Erythroblast (primary cell): ENCODE measurements at places on chromosomes 3 and 15.

GRCh38 chr3:45560281-45560971 lies 34.1 kb upstream of the LIMD1 start:
- no peak for DNase-seq

GRCh38 chr3:8635125-8635524 lies 9.5 kb downstream of the SSUH2 start:
- no peak for DNase-seq

DNA sequence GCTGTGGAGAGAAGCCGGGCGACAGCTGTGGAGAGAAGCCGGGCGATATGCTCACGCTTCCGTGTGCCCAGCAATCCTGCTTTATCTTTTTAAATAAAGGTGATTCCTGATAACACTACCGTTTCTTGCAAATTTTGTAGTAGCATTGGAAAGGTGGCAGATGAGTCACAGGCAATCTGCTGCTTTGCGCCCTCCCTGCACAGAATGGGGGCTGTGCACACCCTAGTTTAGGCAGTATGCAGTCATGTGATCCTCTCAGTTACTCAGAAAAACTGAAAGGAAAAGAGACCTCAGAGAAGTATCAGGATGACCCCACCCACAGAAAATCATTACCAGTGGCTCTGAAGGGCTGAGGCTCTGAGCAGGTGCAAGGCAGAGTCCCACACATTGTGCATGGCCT lies 24.9 kb upstream of the TMCC1 start:
- DNase-seq: no peak

DNA sequence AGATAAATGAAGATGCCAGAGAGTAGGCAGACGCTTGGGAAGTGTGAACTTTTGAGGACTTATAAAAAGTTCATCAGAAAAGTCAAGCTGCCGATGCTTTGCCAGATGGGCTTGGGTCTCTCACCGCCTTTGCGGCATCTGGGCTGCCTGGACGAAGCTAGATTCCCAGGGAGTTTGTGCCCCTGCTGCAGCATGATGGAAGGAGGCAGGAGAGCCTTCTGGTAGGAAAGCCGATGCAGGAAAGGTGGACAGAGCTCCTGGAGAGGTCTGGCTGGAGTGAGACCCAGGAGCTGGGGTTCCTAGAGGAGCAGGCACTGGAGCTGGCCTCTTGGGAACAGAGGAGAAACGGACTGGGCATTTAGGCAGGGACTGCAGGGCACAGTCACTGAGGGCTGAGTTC lies 51.9 kb upstream of the ATP2B2 start:
- no peak for DNase-seq

DNA sequence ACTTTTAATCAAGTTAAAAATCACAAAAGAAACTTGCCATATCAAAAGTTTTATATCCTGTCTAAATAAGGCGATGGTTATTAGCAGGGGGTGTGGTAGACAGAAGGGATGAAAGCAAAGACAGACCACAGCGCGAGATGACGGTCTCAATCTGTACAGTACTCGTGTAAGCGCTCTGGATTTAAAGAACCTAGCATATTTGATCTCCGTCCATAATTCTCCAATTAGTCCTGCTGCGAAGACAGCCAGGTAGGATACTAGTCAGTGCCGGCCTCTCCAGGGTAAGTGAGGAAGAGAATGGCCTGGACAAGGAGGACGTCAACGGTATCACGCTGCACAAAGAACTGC lies 701 bp downstream of the SGO1 start:
- peak; percentile 54 for DNase-seq

DNA sequence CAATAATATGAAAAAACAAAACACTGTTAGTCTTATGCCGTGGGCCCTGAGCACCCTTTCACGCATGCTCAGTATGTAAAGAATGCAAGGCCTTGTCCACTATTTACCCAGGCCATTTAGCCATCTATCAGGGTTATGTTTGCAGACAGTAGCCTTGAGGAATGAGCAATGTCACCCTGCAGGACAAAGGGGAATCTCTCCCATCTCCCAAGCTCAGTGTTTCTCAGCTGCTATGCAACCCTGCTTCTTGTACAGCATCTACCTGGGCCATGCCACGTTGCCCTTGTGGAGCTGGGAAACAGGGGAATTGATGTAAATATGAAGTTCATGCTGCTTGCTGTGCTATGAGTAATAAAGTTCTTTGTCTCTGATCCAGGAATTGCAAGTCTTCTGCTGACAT lies 51.5 kb upstream of the SLCO2A1 start:
- DNase-seq: no peak

GRCh38 chr3:132488151-132488550 lies 70.8 kb downstream of the DNAJC13 start:
- peak; percentile 70 for DNase-seq

GRCh38 chr3:186421946-186422345 lies 59.9 kb upstream of the DGKG start:
- DNase-seq: no peak

GRCh38 chr3:179113903-179114302 lies 34.3 kb upstream of the PIK3CA start:
- no peak for DNase-seq

DNA sequence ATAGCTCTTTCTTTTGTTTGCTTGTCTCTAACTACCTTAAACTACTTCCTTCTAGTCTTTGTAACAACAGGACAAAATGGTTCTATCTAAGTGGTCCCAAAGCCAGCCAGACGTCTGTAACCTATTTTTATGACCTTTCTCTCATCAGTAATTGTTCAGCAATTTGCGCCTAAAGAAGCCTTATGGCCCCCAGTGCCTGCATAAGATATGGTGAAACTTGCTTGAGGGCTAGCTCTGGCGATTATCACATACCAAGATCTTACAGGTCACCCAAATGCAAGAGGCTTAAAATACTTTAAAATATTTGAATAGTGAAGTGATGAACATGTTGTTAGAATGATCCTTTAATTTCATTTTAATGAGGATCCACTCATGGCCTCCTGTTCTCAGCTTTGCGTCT lies 369.4 kb downstream of the SOX2 start:
- DNase-seq: no peak

GRCh38 chr3:122993124-122993978 lies 34.2 kb downstream of the SEMA5B start:
- DNase-seq: no peak

DNA sequence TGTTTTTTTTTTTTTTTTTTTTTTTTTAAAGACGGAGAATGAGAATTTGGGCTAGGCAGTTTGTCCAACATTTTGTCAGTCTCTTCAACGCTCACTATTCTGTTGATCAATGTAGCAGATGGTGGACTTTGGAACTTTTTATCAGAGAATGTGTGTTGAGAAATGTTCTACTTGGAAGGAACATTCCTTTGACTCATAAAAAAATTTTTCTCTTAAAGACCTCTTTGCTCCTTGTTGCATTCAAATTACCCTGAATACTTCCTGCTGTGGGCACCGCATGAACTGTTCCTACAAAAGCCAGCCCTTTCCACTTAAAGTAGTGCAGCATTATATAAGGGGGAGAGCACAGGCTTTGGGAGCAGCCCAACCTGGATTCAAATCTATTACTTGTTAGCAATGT lies 182.9 kb downstream of the AKAP13 start:
- no peak for DNase-seq

DNA sequence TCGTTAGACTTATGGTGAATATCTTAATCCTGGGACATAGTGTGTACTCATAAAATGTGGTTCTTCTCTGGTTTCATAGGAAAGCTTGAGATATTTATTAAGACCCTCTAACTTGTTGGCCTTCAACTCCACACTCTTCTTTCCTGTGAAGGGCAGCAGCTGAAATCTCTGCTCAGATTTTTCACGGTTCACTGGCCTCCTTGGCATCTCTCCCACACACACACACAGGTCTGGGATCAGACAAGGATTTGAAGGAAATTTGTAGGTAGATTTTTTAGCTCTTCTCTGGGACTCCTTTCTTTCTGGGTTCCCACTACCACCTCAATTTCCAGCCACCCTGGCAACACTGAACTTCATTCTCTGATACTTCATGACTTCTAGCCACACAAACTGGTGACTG lies 70.2 kb downstream of the MYRIP start:
- DNase-seq: no peak
